ENCODE measurements at places on chromosomes 1 and 21.

DNA sequence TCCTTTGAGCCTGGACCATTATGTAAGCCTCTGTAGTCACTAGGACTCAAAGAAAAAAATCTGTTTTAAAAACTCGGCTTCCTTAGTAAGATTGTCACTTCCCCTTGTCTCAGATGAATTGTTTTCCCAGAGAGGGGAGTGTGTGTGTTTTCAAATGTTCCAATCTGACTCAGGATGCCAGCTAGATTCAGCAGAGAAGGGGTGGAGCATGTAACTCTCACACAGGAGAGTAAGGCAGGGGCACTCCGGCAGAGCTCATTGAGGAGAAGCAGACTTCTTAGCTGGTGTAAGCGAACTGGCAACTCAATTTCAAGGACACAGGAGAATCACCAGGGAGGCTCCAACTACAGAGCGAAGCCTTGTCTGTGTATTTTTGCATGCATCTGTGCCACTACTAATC, 623.2 kb downstream of the LMO4 start:
- DNase-seq = no peak

DNA sequence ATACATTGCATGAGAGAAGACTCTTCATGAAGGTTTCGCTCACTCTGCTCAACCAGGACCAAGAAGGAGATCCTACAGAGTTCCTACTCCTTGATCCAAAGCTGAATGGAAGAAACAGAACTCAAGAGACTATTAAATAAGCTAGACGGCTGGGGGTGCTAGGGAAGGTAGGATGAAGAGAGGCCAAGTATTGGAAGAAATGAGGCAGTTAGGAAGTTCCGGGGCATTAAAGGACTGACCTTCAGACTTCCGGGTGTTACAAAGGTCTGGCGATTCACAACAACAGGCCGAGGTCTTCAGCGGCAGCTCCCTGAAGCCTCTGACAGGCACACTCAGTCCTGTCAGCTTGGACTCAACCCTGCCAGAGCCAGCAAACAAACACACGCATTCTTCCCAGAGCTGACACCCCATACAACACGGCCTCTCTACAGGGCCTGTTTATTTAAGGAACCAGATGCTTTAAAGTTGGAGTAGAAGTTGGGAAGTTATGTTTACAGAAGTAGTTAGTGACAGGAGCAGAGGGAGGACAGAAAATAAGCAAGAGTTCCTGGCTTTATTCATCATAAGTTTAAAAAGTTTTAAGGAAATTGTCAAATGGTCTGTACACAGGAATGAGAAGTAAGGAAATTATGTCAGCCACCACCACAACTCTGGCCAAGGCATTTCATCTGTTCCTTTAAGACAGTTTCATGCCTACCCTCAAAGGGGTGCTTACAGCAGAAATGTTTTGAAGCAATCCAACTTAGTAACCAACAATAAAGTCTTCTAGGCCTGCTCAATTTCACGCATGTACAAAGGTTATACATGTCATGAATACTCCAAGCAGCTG, 4.7 kb downstream of the SORT1 start:
- DNase-seq = no peak

- no peak for DNase-seq
These were observed 90.6 kb upstream of the USP24 start for GRCh38 chr1:55305735-55306134.

DNA sequence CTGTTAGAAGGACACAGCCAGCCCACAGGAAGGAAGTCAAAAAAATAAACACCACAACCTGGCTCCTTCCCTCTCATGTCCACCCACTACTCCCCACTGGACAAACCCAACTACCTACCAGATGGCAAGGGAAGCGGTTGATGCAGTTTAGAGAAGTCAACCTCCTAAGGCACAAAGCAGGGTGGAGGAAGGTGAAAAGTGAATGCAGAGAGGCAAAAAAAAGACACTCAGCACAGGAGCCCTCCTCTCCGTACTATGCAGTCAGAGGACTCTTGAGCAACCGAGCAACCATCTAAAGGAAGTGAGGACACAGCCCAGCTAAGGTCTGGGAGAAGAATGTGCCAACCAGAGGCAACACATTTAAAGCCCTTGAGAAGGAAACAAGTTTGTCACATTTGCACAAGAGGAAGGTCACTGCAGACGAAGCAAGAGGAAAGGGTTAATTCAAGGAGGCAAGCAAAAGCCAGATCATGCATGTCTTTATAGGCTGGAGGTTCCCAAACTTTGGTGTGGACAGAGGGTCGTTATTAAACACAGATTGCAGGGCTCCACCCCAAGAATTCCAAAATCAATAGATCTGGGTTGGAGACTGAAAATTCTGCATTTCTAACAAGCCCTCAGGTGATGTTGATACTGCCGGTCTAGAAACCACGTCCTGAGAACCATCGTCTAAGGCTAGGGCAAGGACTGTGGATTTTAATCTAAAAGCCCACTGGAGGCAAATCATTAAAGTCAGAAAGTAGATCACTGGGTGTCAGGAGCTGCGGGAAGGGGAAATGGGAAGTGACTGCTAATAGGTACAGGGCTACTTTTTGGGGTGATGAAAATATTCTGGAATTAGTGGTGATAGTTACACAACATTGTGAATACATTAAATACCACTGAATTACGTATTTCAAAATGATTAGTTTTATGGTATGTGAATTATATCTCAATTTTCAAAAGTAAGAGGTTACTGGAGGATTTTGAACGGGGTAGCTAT, 19.7 kb downstream of the TP53BP2 start:
- DNase-seq = no peak

DNA sequence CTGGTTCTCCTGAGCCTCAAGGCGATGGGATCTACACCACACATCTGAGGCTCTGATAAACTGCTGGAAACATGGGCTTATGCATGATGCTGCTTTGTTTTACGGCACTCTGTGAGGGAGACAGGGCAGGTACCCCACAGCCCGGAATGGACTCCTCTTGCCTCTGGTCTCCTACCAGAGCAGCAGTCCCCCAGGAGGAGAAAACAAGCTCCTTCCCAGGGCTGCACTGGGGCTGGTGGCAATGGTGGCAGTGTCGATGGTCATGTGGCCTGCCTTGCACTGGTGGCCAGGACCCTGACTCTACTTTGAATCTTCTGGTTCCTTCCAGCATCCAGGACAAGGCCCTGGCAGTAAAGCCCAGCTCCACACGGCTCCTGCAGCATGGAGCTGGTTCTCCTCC, 79.4 kb downstream of the TOMM20 start:
- no peak for DNase-seq

- DNase-seq = peak; percentile 92
These were observed at the start of gene NBPF3 for GRCh38 chr1:21439721-21440629. Gene NBPF3 (plus strand): TSS chr1:21440137. CDS start chr1:21445087, 4,950 bp downstream.
